ENCODE measurements at places on chromosomes 2 and 18.

DNA sequence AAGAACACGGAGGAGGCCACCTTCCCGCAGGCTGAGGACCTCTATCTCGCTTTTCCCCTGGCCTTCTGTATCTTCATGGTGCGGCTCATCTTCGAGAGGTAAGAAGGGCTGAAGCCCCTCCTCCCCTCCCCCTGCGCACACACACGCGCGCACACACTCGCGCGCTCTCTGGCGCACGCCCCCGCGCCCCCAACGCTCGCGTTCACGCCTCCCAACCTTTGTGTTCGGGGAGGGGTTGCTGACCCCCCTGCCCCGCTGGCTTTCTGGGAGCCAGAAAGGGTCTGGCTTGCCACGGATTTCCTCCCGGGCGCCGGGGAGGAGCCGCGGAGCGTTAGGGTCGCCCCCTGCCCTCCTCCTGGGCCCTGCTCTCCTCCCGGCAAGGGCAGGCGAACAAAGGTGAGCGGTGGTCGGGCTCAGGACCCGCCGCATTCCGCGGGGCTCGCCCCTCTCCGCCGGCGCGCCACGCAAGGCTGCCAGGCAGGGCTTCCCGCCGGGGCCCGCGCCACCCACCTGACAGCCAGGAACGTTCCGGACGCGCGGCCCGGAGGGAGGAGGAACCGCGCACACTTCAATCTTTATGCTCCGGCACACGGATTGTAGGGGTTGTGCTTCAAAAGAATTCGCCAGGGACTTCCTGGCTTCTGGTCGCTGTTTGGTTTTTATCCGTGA lies 583 bp downstream of the CERS6 start:
- DNase-seq, result no peak

DNA sequence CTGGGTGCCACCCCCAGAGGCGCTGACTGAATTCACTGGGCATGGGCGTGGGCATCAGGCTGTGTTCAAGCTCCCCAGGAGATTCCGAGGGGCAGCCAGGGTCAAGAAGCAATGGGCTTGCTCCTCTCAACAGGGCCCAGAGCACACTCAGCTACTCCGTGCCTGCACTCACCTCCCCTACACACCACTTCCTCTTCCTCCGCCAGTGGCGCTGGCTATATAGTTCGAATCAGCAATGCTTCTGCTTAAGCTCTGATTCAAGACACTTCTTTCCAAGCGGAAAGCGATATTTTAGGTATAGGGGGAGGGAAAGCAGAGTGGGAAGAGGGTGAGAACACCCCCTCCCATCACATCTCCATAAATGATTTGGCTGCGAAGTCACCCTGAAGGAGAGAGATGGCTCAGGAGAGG lies 42.1 kb downstream of the CRACDL start:
- no peak for DNase-seq

GRCh38 chr2:22500555-22500935 lies 884.4 kb upstream of the KLHL29 start:
- no peak for DNase-seq

DNA sequence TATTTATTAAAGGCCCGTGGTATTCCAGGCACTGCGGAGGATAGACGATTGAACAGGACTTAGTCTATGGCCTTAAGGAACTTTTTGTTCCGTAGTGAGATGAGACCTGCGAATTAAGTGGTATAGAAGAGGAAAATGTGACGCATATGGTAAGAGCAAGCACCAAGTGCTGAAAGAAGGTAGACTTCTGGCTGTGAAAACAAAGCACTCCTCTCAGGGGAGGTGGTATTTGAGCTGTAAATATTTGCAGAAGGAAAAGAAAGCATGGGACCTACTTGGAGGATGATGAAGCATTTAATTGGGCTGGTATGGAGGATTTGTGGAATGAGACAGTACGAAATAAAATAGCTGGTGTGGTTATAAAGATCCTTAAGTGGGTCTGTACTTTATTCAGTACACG lies 62.5 kb downstream of the GPR39 start:
- no peak for DNase-seq

- no peak for DNase-seq
Observed at GRCh38 chr2:211854832-211855231, 683.8 kb downstream of the ERBB4 start.

DNA sequence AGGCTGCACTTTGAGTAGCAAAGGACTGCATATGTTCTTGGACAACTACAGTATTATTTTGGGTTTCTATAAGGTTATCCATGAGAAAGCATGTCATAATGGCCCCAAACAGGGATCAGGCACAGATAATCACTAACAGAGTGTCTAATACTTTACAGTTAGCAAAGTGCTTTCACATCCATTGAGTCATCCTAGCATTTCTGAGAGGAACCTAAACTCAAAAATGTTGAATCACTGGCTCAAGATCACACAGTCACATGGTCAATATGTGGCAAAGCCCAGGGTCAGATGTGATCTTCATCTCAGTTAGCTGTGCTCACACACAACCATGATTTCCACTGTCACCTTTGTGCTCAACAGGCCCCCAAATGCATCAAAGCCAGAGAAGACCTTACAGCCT lies 156.1 kb upstream of the VRK2 start:
- no peak for DNase-seq

- no peak for DNase-seq
Observed at GRCh38 chr2:71332435-71332796, 834 bp downstream of the ZNF638 start.

GRCh38 chr2:152465541-152465940 lies 130.6 kb downstream of the FMNL2 start:
- DNase-seq, result no peak

GRCh38 chr2:101874069-101874468 lies 117.7 kb upstream of the IL1R2 start:
- no peak for DNase-seq

DNA sequence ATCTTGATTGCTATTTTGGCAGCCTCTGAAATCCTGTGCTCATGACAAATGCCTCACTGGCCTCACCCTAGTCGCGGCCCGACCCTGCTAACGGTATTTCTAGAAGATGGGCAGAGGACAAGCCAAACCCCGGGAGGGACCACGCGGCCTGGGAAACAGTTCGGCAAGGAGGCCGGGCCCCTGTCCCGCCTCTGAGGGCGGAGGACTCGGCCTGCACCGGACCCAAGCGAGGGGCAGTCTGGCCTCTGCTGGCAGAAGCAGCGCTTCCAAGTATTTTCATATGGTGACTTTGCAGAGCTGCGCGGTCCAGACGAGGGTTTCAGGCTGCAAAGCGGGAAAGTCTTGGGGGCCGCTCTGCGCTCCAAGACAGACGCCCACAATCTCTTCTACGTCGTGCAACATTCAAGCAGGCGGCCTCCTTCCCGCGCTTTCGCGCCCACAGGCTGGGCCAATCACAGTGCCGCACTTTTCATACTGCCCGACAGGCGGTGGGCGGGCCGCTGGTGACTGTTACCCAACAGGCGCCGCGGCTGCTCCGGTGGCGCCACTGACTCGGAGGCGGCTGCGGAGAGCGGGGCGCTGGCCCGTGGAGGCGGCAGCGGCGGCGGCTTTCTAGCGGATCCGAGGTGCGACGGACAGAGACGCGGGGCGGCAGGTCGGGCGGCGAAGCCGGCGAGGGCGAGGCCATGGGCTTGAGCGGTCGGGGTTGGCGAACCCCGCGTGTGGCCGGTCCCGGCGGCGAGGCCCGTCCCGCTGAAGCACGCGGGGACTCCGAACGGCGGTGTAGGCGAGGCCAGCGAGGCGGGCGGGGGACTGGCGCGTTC lies at the start of gene RBM44:
RBM44 (plus strand) TSS at position 544 of the 824 bp plus-strand sequence. CDS start 14,831 bp downstream, outside the sequence.
- DNase-seq, result no peak

DNA sequence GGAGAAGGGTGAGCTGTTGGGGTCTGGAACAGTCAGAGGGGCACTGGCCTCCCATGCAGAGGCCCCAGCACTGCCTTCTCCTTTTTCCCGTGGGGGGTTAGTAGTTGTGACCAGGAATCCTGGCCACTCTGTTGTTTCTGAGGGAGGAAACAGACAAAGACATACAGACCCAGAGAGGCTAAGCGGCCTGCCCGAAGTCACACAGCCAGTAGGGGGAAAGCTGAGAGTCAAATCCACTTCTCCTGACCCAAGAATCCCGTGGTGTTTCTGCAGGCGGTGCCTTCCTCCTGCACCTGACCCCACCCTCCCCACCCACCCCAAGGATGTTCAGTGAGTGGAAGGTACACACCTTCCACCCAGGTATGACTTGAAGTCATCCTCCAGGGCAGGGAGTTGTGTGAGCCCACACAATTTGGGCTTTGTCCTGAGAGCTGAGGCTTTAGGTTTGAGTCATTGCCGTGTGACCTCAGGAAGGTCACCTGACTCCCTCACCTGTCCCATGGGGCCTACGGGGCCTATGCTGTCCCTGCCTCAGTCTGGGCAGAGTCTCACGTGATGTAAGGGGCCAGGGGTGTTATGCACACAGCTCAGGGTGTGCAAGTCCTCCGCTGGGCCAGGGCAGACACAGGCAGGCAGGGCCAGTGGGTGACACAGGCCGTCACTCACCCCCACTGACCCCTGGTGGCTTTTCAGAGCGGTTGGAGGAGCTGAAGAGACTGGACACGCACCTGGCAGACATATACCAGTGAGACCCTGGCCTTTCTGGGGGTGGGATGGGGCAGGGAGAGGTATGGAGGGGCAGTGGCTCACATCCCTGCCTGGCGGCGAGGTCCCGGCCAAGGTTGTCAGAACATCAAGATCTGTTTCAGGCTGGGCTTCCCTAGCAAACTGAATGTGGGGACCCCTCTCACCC lies 5.0 kb downstream of the NT5DC4 start:
- DNase-seq, result no peak

- no peak for DNase-seq
Observed at GRCh38 chr2:108118996-108119395, 120.8 kb upstream of the SULT1C3 start.

- DNase-seq, result no peak
Observed at GRCh38 chr2:104433657-104434056, 420.3 kb upstream of the POU3F3 start.

DNA sequence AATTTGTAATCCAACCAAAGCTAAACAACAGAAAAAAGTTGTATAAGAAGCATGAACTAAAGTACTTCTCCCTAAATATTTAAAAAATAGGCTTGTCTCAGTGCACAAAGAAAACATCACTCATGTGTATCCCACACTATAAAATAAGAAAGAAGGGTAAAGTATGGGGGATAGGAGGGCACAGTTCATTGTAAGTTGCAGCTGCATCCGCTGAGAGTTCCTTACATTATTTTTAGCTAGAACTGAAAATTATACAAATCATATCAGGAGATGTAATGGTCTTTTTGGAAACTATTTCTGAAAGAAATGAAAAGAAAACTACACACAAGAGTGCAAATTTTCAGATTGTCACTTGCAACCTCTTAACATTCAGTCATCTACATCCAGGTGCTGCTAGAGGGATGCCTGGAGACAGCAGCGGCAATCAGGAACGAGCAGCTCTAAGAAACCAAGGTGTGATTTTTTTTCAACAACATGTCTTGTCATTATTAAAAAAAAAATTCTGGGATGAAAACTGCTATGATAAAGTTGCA lies 273.6 kb downstream of the ASXL3 start:
- no peak for DNase-seq

All from T-helper 2 cell (primary cell).